Retina (tissue), 1 donor: ENCODE measurements at places on chromosomes 13 and 19.

- no peak for DNase-seq
Measured at GRCh38 chr13:99911965-99912566, 59.5 kb downstream of the ZIC5 start.

DNA sequence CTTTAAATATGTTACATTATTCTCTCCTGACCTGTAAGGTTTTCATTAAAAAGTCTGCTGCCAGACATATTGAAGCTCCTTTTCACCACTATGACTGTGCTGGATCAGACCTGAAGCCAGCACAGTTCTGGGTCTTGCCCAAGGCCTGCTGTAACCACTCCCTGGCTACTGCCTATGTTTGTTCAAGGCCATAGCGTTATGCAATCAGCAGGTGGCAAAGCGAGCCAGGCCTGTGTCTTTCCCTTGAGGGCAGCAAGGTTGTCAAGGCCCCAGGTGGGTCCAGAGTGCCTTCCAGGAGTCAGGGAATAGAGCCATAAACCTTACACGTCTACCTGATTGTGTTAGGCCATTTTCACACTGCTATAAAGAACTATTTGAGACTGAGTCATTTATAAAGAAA lies 496.8 kb upstream of the PCDH9 start:
- no peak for DNase-seq

DNA sequence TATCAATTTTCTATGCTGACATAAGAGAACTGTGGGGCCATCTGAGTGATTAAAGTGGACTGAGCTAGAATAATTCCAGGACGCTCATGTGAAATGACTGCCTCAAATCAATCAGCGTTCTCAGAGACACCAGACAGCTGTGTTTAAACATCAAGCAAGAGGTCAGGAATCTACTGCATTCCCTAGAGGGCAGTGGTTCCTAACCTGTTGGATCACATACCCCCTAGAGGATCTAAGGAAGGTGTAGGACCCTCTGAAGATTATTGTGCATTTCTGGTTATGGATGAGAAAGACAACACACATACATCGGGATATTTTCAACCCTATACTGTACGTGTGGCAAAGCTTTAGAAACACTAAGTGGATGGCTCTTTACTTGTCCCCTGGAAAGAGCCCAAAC lies 51.8 kb upstream of the FREM2 start:
- DNase-seq = peak; percentile 38

DNA sequence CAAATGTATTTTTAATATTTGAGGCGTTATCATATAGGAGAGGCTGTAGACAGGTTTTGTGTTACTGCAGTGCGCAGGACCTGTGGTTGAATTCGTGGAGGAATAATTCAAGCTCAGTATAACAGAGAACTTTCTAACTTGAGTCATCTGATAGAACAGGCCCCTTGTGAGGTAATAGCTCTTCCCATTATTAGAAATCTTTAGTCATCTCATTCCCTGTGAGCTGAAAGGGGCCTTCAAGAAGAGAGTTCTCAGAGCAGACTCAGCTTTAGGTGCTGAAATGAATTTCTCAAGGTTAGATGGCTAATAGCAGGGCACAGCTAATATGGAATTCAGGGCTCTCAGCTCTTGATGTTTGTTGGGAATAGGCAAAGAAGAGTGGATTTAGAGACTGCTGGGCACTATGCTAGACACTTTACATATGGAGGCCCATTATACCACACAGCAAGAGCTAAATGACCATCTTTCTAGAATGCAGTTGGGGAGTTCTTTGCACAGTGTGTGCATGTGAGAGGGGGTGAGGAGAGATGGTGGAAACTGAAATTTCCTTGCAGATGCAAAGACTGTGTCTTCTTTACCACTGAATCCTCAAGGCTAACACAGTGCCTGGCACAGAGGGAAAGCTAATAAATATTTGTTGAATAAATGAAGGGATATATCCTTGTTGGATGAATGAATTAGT lies 89.5 kb downstream of the DGKH start:
- no peak for DNase-seq

GRCh38 chr13:113924184-113924901 lies 49.5 kb downstream of the C13orf46 start:
- no peak for DNase-seq
